ENCODE measurements at places on chromosomes 2 and 18.

DNA sequence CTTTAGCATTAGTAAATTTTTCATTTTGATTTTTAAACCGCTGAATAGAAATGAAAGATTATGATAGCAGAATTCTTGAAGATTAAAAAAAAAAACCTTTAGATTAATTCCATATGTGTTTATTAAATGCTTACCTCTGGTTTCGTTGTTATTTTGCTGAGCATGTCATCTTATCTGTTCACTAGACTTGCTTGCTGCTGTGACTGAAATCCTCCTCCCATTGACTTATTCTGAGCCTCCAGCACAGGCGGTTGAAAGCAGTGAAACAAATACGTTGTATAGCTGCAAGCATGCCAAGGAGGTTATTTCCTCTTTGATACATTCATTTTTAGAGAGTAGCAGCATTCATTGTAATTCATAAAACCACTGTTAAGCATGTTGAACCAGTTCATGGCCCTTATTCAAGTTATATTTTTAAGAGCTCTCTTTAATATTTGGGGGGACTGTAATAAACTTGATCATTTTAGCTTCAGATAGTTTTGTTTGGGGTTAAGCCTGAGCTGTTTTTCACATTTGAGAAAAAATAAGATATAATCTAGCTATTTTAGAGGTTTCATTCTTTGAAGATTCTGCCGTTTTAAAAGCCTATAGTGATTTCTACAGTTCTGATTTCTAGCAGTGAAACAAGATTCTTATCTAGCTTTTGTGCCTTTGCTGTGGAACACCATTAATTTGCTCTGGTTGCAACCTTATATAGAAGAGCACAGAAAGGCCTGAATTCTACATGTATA is at the start of gene HTR2B:
Gene HTR2B, minus strand, starts transcription at position 205 of the 731 bp plus-strand sequence. CDS start 1,278 bp downstream, outside the sequence.
- DNase-seq: peak; percentile 73

- DNase-seq: no peak
Measured at GRCh38 chr18:61860302-61860701, 32.5 kb downstream of the RNF152 start.

DNA sequence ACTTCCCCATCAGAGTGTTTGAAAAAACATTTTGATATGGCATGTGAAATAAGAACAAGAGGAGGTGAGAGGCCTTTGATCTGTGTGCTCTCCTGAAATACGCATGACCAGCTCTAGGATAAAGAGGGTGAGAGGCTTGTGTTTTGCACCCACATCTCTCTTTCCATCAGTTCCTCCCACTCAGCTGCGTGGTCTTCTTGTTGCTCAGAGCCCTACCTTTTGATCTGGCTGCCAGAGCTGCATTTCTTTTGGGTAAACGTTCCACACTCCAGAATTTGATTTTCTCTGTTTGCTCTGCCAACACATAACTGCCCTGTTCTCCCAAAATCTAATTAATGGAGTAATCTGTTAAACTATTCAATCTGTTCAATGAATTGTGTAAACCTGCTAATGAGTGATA is 72.0 kb upstream of the FN1 start:
- no peak for DNase-seq

DNA sequence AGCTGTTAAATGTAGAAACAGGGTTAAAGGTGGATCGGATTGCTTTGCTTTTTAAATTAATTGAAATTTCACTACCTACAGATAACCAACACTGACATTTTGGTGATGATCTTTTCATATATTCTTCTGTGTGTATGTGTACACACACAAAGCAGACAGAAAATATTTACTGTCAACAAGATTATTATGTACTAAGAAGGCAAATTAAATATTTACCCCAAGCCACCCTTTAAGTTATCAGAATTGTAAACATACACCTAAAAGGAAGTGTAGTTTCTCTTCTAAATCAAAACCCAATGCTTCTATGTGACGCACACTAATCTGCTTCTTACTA is 98.7 kb downstream of the GAREM1 start:
- no peak for DNase-seq

- peak; percentile 9 for DNase-seq
Measured at GRCh38 chr2:121257480-121257840, 27.5 kb downstream of the TFCP2L1 start.

GRCh38 chr2:66571918-66572317 is 137.0 kb downstream of the MEIS1 start:
- no peak for DNase-seq

- no peak for DNase-seq
Measured at GRCh38 chr2:233124421-233125080, 64.4 kb downstream of the INPP5D start.

GRCh38 chr2:76679025-76679396 is 843.2 kb downstream of the LRRTM4 start:
- DNase-seq: no peak

- no peak for DNase-seq
Measured at GRCh38 chr2:181991171-181991885, 5.7 kb downstream of the PPP1R1C start.

GRCh38 chr18:3874581-3874980 is 424.6 kb downstream of the TGIF1 start:
- DNase-seq: no peak

DNA sequence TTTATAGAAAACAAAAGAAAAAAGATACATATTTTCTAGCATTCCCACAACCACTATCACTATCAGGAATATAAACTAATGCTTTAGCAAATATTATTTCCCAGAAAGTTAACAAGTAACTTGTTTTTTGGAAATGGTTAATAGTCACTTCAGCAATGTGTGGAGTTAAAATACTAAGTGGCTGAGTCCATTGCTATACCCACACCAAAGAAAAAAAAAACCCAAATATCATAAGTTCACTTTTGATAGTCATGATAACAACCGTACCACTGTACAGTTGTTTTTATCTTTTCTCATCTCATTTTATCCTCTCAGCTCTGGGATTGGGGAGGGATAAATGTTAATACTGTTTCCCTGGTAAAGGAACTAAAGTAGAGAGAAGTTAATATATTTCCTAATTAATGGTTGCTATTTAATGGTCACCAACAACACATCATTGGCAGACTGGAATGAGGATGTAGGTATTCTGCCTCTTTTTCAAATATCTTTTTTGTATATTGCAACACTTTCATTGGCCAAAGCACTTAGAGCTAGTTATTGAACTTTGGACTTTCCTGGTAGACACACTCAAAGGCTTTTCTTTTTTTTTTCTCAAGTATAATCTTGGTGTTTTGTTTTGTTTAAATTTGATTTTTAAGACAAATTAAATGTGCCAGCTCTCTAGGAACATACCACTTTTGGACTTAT is 18.4 kb upstream of the KANSL1L start:
- DNase-seq: no peak

DNA sequence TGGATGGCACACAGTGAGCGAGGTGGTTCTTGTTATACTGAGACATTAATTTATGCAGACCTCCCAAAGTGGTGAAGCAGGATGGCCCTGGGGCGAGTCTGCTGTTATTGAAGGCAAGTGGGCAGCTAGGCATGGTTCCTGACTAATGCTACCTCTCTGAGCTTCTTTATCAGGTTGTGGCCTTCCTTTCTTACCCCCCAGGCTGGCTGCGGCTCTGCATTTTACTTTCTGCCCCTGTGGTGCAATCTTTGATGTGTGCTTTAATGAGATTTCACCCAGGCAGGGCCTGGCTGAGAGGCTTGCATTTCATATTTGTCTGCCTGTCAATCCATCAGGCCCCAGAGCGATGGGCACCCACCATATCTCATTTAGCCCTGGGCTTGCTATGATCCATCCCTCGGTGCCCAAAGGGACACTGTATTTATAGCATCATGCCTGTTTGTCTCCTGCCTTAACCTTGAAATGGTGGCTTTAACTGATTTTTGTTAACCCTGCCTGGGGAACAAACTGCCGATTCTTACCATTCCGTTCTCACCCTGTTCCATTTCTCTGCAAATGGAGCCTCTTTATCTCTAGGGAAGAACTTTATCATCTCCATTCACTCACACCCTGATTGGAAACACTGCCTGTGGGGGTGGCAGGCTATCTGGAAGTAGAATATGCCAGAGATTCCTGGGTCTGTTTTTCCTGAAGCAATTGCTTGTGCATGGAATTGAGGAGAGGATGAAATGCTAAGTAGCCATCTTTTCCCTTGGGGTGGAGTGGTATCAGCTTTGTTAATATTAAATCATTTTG is 316.2 kb upstream of the THSD7B start:
- DNase-seq: no peak

GRCh38 chr2:180709392-180710145 is 270.8 kb upstream of the UBE2E3 start:
- no peak for DNase-seq

DNA sequence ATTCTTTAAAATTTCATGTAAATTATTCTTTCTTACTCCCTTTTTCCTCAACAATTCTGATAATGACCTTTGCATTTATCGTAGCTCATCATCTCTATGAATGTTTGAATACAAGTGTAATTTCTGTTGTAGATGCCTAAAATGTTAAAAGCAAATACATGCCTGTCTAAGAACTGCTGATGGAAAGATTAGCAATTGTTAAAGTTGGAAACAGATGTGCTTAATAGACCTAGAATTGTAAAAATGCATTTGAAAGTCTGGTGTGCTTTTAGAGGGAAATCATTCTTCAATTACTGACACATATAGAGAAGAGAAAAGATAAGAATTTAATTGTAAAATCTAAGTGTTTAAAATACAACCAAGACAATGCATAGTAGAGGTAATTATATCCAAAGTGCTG is 50.4 kb downstream of the CCDC102B start:
- no peak for DNase-seq

- DNase-seq: no peak
Measured at GRCh38 chr2:61763605-61764034, 90.2 kb downstream of the FAM161A start.

- no peak for DNase-seq
Measured at GRCh38 chr2:148922062-148922461, 47.0 kb downstream of the KIF5C start.

GRCh38 chr18:58180172-58180571 is 136.1 kb downstream of the NEDD4L start:
- DNase-seq: no peak

GRCh38 chr2:239366740-239367139 is 34.1 kb downstream of the HDAC4 start:
- no peak for DNase-seq

GRCh38 chr2:219567131-219567530 is 4.2 kb downstream of the OBSL1 start:
- no peak for DNase-seq

DNA sequence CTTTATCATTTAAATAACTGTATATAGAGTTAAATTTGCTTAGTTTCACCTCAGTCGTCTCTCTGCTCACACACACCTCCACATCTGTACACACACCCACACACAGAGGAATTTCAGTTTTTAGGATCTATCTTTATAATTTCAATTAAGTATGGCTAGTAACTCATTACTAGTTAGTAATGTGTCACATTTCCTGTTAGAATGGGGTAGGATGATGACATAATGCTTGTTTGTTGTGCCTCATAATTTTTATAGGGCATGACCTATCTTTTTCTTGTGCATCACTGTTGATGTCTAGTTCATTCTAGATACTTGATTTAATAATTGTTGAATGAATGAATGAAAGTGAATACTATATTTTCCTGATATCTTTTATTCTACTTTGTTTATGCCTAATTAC is 108.6 kb downstream of the AGPS start:
- DNase-seq: peak; percentile 34

- DNase-seq: no peak
Measured at GRCh38 chr2:174174741-174175140, 73.6 kb downstream of the OLA1 start.

- DNase-seq: peak; percentile 37
Measured at GRCh38 chr2:197700960-197701359, 4.2 kb upstream of the MARS2 start.

- DNase-seq: no peak
Measured at GRCh38 chr2:217475791-217476190, 527.0 kb downstream of the TNS1 start.

GRCh38 chr2:24343225-24343882 is 17.0 kb downstream of the ITSN2 start:
- no peak for DNase-seq

DNA sequence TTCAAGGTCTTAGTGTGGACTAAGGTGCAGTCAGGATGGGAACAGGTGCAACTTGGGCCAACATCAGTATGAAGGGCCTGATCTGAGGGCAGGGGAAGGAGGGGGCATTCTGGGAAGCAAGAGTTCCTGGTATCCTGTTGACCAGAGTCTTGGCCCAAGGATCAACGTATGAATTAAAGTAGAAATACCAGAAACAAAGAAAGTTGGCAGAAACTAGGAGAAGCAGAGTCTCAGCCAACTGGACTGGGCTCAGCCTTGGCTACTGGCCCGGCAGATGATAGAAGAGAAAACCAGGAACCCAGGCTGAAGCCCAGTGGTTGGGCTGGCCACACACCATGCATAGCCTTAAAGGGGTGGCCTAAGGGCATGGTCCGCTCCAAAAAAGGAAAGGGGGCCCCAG is 2.3 kb downstream of the CETN1 start:
- no peak for DNase-seq

- DNase-seq: no peak
Measured at GRCh38 chr2:234981197-234982095, 29.6 kb downstream of the SH3BP4 start.

GRCh38 chr2:37205689-37206341 is 9.5 kb downstream of the CEBPZOS start:
- no peak for DNase-seq

DNA sequence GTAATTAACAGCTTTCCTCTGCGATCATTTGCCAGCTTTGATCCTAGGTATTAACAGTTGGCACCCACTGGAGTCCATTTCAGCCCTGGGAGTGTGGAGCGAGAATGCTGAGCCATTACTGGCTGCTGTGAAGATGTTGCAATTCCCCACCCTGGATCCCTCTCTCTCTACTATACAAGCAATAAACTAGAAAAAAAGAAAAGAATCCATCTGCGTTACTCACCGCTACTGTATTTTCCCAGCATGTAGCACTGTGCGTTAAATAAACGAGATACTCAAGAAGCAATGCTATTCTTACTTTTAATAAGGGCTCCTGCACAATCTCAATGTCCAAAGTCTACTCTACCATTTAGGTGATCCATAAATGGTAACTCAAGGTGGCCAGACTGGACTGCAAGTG is 8.5 kb downstream of the RTTN start:
- no peak for DNase-seq

DNA sequence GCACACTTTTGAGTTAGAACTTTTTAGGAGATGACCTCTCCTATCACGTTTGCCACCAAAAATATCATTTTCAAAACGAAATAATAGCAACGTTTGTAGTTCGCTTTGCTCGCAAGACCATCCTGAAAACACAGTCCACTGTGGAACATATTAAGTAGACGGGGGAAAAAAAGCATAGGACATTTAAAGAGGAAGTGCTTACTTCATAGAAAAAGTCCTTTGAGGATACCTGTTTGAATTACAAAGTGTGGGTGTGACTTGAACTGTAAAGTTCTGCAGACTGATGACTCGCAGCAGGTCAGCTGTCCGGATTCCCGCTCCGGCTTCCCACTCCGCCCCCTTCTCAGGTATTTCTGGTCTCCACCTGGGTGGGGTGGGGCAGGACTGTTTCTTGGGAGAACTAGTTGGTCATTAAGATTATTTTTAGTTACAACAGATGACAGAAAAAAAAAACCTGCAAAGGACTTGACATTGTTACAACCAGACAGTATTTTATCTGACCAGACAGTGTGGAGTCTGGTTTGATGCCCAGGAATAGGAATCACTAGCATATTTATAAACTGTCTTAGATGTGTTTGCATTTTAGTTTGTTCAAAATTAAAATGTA is 13.3 kb downstream of the CNOT11 start:
- DNase-seq: no peak
